Stimulated activated CD8-positive, alpha-beta memory T cell treated with anti-CD3 and anti-CD28 coated beads, Interleukin-2, amount 100 ng/mL, for 1 hour (primary cell): ENCODE measurements at places on chromosomes 16 and 17.

GRCh38 chr17:57091186-57091618, 6.2 kb downstream of the AKAP1 start:
- DNase-seq = no peak

GRCh38 chr16:49828533-49829267, 27.2 kb downstream of the ZNF423 start:
- no peak for DNase-seq

DNA sequence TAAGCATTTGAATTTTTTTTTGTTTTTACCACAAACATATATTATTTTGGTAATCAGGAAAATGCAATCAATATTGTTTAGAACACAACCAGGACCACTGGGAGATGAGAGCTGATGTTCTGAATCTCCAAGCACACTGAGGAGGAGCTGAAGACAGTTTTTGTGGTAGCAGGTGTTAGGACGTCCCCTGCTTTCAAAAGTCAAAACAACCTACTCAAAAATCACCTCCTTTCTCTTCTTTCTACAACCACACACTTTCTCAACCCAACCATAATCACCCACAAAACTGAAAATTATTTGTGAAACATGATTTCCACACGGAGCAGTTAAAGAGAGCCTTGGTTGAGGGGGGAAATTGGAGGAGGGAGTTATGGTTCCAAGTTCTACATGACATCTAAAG, 26.7 kb upstream of the CFAP20 start:
- DNase-seq = no peak

DNA sequence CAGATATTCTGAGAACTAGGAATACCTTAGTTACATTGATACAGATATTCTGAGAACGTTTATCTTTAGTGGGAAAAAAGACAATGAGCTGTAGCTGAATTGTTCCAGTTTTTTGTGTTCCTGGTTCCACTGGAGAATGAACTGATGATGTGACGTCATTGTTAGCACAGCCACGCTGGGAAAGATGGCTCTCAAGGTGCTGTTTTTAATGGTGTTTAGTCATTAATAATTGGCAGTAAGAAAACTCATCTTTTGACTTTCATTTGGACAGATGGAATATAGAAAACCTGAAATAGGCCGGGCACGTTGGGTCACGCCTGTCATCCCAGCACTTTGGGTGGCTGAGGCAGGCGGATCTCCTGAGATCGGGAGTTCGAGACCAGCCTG, 10.4 kb downstream of the FOXK2 start:
- no peak for DNase-seq

DNA sequence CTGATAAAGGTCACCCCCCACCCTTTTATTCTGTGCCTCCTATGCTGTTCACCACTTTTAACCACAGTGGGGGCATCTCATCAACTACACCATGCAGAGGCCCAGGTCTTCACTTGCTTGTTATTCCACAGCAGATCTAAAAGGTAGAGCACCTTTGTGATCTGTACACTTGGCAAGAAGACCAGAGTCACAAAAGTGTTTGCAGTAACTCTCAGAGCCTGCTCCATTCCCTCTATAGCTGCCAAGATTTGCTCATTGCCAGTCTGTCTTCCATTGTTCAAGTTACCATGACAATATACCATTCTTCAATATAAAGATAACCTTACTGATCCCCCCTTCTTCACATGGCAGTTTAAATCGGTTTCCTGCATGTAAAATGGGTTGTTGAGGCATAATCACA, 180.0 kb downstream of the TOX3 start:
- DNase-seq = no peak

DNA sequence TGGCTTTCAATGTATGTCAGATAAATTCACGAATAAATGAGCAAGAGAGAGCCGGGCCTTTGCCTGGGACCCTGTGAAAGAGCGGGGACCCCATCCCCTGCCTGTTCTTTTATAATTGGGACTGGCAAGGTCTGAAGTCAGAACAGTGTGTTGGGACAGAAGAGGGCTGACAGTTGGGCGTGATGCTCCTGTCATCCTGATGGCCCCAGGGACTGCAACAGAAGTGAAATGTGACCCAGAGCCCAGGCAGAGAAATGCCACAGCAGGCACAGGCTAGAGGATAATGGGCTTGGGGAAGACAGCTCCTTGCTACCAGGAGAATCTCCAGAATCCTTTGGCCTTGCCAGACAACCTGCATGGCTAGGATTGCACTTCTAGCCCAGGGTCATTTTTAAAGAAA, 37.9 kb downstream of the GSG1L start:
- no peak for DNase-seq

DNA sequence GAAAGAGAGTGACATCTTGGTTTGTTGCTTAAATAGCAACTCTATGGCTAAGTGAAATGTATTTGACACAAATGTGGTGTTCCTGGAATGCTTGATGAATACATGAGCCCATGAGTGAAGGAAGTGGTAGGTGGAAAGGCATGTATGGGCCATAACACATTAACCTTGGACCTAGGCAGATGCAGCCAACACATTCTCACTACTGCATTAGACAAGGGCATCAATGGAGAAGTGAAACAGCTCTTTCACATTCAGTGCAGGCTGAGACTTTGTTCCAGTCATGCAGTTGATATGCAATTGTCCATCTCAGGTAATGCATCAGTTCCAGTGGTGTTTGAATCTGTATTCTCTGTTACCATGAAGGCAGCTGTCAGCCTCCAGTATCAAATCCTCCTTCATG, 133.6 kb downstream of the HS3ST3B1 start:
- no peak for DNase-seq

DNA sequence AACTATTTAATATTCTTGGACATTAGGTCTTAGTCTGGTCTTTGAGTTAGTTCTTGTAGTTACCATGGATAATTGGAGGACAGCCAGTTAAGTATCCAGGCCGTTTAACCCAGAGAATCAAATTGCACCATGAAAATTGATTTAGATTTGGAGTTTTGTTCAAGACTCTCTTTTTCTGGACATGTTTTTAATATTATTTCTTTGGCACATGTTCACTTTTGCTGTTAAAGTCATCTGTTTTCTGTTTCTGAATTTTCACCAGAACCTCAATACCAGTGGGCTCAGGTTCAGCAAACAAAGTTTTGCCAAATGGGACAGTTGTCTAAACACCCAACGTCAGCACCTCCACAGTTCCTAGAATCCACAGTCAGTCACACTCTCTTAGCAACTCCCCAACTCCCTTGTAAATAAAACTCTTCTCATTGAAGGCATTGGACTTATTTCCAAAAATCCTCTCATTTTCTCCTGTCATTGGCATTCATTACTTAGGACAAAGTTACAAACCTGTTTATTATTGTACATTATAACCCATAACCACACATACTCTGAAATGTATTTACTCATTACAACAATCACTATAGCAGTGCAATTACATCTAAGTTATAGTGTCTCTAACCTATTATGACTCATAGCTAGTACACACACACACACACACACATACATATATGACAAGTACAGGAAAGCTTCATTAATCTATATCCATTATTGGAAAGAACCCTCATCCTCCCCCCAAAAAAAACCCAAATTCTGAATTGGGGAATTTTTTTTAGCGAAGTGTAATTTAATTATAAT, 33.5 kb upstream of the DNAH9 start:
- no peak for DNase-seq

GRCh38 chr17:81685108-81685507, 1.3 kb downstream of the HGS start:
- no peak for DNase-seq

DNA sequence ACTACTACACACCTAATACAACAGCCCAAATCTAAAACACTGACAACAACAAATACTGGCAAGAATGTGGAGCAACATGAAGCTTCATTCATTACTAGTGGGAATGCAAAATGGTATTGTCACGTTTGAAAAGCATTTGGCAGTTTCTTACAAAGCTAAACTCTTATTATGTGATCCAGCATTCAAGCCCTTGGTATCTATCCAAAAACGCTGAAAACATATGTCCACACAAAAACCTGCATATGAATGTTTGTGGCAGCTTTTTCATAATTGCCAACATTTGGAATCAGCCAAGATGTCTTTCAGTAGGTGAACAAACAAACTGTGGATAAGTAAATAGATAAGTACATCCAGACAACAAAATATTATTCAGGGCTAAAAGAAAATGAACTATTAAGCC, 501.1 kb upstream of the KIF2B start:
- no peak for DNase-seq

- no peak for DNase-seq
Measured at GRCh38 chr16:24515186-24515585, 24.2 kb upstream of the RBBP6 start.

DNA sequence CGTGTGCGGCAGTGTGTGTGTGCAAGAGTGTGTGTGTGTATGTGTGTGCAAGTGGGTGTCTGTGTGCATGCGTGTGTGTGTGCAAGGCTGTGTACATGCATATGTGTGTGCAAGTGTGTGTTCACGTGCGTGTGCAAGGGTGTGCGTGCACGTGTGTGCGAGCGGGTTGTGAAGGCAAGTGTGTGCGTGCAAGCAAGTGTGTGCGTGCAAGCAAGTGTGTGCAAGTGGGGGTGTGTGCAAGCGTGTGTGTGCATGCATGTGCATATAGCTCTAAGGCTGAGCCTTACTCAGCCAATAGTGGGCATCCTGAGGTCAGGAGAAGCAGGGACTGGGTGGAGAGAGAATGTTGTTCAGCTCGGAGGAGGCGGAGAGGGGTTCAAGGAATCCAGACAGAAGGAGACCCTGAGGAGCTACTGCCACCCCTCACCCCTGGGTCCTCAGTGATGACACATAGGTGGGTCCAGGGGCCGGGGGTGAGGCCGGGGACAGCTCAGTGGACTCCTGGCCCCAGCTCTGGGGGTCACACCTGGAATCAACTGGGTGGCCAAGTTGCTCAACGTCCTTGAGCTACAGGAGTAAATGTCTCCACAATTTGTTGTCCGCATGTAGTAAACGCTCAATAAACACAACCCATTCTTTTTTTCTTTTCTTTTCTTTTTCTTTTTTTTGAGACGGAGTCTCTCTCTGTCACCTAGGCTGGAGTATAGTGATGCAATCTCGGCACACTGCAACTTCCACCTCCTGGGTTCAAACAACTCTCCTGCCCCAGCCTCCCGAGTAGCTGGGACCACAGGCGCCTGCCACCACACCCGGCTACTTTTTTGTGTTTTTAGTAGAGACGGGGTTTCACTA, 1.8 kb downstream of the PRR29 start:
- no peak for DNase-seq

GRCh38 chr17:4810696-4811290, 3.8 kb downstream of the PLD2 start:
- DNase-seq = no peak

DNA sequence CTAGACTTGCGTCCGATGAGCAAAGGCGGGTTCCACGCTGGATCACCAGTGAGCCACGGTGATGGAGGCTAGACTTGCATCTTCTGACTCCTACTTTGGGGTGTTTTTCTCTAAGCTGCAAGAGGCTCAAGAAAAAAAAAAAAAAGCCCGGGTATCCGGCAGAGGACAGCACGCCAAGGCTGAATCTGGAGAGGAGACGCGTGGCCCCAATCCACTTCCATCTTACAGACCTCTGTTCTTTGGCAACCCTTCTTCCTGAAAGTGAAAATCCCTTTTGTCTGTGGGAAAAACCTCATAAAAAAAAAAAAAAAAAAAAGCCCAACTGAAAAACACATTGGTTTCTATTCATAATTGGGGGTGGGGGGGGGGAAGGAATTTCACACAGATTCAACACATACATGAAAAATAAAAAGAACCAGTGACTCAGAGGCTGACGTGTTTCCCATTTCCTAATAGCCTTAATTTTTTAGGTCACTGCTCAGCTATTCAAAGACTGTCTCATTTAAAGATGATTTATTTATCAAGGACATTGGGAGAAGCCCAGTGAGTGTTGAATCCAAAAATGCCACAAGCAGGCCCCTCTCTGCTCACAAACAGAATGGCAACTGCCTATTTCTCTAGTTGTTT, 258.3 kb downstream of the FOXL1 start:
- DNase-seq = no peak

- no peak for DNase-seq
Measured at GRCh38 chr16:57324749-57325148, 33.8 kb upstream of the CCL22 start.

DNA sequence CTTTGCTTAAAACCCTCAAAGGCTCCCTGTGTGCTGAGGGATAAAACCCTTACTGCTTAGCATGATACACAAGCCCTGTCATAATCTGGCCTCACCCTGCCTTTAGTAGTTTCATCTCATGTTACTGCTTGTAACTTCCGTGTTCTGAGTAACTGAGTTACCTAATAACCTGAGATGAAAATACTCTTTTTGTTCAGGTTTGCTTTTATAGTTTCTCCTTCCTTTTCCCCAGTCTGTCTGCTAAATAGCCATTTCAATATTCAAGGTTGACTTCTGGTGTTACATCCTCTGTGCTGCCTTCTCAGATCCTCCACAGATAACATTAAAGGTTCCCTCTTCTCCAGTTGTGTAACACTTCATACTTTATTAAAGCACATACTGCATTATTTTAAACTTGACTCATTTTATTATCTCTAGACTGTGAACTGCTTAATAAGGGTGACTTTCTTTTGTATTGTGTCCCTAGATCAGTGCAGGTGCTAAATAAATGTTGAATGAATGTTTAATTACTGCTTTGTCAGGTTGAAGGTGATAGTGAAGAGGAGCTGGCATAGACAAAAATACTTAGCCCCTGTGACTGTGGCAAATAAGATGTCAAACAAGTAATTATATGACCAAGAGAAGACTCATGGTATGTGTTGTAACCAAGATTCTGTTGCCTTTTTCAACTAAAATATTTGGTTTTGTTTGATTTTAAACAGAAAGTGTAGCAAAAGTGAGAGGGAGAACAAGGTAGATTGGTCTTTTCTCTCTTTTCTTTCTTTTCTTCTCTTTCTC, 47.8 kb downstream of the NFAT5 start:
- no peak for DNase-seq

DNA sequence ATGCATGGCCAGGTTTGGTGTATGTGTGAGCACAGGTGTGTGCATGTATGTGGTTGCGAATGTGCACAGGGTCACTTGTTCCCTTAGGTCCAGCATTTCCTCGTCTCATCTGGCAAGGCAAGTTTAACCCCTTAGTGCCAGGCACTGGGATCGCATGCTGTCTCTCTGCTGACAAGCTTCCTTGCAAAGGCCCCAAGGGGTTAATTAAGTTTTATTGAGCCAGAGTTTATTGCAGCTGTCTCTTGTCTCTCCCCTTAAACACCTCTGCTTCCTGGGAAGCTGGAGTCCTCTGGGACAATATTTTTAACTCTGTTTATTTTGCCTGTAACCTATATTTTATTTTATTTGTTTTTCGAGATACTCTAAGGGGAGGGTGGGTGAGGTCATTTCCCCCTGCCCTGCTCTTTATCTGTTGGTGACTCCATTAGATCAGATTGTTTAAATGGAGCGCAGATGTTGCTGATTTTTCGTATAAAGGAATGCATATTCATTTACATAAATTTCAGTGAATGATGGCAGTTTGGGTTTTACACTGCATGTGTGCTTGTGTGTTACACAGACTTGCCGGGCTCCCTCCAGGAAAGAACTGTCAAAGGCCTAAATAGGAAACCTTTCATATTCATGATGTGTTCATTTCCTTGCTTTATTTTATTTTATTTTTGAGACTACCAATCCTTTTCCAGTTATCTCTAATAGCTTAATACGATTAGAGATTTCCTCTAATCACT, 99.7 kb downstream of the CBLN1 start:
- no peak for DNase-seq
